Astrocyte (in vitro differentiated cells and primary cell): ENCODE measurements at places on chromosomes 2 and 18.
A peak's percentile ranks its signal among the peaks of the same experiment; 100 is the strongest.

GRCh38 chr2:164792316-164793170, 49.1 kb downstream of the COBLL1 start:
- peak; percentile 33 for DNase-seq

- DNase-seq = no peak
Observed at GRCh38 chr18:63143330-63143771, 176.2 kb downstream of the BCL2 start.

- no peak for DNase-seq
Observed at GRCh38 chr2:229910832-229911412, 10.9 kb downstream of the TRIP12 start.

- DNase-seq = no peak
Observed at GRCh38 chr2:80592106-80592505, 287.6 kb upstream of the LRRTM1 start.

- DNase-seq = peak; percentile 49
Observed at GRCh38 chr2:37802211-37802752, 122.8 kb upstream of the RMDN2 start.

- no peak for DNase-seq
Observed at GRCh38 chr2:239346676-239347075, 54.1 kb downstream of the HDAC4 start.

GRCh38 chr2:85886590-85886989, 2.2 kb downstream of the ST3GAL5 start:
- peak; percentile 98 for DNase-seq

DNA sequence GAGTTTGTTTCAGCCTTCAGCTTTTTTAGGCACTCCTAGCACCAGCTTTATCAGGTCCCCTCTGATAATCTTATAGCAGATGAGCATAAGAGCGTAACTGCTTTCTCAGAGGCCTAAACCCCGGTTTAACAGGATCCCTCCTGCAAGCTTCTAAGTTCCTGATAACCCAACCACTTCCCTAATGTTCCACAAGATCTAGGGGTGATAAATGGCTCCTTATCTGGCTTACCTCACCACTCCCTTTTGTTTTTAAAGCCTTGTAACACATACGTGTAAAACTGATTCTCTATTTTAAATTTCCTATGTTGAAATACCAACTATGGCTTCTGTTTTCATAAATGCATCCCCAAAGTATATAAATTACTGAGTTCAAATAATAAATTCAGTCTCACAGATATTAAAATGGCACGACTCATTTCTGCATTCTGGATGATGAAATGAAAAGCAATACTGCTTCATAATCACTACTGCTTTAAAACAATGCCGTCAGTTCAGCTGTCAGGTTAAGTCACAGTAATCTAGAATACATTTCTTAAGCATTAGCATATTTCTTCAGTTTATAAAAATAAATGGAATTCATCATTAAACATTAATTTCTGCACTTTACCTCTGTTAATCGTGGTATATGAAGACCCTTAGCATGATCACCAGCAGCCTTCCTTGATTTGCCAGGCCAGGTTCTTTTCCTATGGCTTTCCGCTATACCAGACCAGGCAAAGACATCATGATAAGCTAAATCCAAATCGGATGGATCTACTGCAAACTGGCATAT, 126.3 kb downstream of the C2orf74 start:
- no peak for DNase-seq

- DNase-seq = no peak
Observed at GRCh38 chr2:240512666-240513535, 44.9 kb downstream of the ANKMY1 start.

DNA sequence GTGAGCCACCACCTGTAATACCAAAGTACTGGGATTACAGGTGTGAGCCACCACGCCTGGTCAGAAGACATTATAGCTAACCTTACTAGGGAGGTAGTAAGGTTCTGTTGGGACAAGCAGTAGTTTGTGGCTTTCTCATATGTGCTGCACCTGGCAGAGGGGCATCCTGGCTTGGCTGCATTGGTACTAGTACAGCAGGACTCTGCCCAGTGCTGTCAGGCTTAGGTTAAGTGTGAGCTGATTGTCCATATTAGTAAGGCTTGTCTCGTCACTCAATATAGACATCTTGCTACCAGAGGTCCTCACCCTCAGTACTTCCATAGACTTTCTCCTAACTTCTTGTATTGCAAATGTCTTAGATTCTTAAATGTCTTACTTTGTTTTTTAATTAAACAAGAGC, 96.1 kb downstream of the ASAP2 start:
- no peak for DNase-seq

- peak; percentile 67 for DNase-seq
Observed at GRCh38 chr18:32310101-32310500, 120.3 kb downstream of the MEP1B start.

- DNase-seq = no peak
Observed at GRCh38 chr2:193965263-193965662, 1691.8 kb upstream of the SLC39A10 start.

GRCh38 chr2:204407204-204408014, 137.9 kb upstream of the PARD3B start:
- DNase-seq = peak; percentile 9

DNA sequence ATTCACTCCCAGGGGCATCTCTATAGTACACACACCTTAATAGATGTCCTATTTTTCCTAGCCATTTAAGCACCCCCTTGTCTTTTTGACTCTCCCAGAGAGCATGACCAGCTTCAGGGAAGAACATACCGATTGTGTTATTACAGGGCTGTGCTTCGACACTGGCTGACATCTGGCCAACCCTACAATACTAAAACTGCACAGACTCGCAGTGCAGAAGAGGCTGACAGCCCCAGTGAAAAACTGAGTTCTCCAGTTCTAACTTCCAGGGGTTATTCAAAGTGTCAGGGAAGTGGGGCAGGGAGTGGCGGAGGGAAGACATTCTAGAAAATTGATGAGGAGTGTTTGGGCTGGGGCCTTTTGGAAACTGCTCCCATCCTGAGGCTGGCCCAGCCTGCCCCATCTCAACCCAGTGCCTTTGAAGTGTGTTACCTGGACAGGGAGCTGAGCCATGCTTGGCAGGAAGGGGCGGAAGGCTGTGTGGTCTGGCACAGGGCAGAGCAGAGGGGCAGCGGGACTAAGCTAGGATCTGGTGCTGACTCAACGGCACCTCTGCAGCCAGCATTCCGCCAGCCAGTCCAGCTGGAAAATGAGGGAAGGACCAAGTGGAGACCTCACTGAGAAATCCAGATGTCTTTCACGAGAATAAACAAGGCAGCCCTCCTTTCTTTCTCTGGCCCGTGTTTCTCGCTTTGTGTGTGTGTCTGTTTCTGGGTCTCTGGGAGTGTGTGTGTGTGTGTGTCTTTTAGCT, 15.4 kb upstream of the IGFBP5 start:
- DNase-seq = peak; percentile 84

- no peak for DNase-seq
Observed at GRCh38 chr2:16729335-16729734, 63.7 kb upstream of the CYRIA start.

DNA sequence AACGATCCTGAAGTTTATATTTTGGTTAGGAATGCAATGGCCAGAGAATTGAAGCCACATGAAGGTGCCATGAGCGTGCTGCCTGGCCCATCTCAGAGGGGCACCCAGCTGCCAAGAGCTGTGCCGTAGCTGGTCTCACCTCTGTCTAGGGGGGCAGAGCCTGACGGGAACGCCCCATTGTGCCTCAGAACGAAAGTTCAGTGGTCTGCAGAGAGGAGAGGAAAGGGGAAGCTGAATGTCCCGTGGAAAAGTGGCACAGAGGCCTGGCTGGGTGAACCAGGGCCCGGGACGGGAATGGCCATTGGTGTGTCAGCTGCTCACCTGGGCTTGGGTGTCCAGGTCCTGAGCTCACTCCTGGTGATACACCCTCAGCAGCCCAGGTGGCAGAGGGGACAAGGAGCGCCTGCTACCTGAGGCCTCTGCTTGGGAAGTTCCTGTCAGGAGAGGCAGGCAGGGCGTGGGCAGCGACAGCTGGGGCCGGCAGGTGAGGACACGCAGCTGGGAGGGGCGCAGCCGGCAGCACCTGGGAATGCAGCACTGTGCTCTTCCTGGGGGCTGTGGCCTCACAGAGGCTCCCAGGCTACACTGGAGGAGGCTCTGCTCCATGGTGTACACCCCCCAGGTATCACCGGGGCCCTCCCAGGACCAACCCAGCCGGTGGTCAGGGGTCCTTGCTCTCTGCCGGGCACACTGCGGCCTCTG, 67.3 kb downstream of the PARD6G start:
- no peak for DNase-seq

GRCh38 chr2:160876765-160877164, 283.5 kb upstream of the TANK start:
- peak; percentile 16 for DNase-seq

GRCh38 chr2:236308855-236309668, 44.9 kb upstream of the ASB18 start:
- DNase-seq = no peak

GRCh38 chr18:70333757-70334156, 44.9 kb downstream of the SOCS6 start:
- DNase-seq = peak; percentile 99

GRCh38 chr2:204321027-204321800, 224.1 kb upstream of the PARD3B start:
- DNase-seq = no peak

DNA sequence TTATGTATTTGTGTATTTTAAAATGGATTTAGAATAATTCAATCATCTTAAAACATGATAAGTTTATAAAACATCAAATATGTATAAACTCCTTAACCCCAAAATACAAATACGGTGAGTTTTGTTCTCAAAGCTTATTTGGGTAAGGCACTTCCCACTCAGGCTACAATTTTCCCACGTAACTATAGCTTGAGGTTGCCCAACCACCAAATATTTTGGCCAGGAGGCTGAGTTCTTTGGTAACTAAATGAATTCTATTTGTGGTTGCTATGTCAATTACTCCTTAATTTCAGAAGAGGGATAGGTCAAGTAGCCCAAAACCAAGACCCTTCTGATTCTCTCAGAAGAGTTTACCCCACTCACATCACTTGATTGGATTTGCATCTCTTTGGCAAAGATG, 70.4 kb downstream of the MYL12B start:
- DNase-seq = peak; percentile 65

- no peak for DNase-seq
Observed at GRCh38 chr2:16392647-16393499, 272.8 kb downstream of the CYRIA start.

GRCh38 chr18:58929206-58929605, 64.5 kb downstream of the ZNF532 start:
- DNase-seq = no peak

DNA sequence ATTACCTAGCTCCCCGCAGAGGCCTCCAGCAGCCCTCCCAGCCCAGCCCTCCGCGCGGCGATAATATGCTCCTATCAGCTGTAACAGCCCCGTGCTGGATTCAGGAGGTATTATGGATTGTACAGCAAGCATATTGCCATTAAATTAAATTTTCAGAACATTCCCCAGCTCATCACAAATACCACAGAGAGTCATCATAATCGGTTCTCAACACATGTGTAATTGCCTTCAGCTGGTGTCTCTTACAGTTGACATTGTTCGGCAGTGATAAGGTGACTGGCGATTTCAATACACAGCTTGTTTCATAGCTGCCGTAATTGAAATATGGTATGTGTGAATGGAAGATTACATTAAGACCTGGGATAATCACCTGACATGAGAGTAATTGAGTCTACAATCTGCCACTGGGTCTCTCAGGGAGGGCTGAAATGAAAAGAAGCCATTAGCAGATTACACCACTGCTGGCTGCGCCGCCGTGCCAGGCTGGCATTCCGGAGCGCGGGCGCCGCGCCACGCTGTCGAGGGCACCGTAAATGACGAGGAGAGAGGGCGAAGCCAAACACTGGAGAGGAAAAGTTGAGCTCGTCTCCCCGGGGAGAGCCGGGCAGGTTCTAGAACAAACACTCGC, 549.4 kb upstream of the SALL3 start:
- DNase-seq = no peak

- no peak for DNase-seq
Observed at GRCh38 chr18:59871711-59872362, 28.0 kb upstream of the PMAIP1 start.

- no peak for DNase-seq
Observed at GRCh38 chr2:131122496-131122895, 17.4 kb downstream of the PLEKHB2 start.
